ENCODE measurements at places on chromosomes 3 and 15.

DNA sequence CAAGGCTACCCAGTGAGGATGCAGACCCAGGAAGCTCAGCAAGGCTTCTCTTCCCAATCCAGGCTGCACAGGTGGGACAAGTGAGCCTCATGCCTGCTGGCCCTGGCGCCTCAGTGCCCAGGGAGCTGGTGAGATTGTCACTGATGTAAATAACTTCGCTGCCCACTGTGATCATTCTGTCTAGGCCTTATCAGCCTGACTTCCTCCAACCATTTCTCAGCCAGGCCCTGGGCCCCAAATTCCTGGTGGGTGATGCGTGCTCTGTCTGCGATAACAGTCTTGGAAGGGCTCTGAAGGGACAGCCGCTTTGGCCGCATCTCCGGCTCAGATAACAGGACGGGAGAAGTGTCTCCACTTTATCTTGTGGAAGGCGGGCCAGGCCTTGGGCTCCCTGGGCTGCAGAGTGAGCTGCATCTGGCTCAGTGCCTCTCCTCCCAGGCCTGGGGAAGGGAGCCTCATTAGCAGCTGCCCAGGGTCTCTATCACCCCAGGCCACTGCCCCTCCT is 2.2 kb upstream of the FBLN2 start:
- no peak for DNase-seq

- no peak for DNase-seq
These were observed 93.9 kb downstream of the IL5RA start for GRCh38 chr3:3016226-3016625.

DNA sequence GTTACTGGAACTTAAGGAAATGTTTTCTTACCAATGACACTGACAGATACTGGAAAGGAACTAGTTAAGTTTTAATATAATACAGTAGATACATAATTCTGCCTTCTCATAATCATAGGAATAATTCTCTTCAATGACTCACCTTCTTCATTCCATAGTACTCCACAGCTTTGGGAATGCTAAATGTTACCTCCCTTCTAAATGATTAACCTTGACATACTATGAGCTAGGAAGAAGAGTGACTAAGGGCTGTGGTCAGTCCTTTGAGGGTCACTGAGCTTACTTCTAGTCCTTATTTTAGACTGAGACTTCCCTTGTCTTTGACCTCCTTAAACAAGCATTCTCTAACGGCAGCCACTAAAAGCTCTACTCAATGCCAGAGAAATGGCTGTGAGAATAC is 69.6 kb upstream of the PPIB start:
- DNase-seq, result no peak

DNA sequence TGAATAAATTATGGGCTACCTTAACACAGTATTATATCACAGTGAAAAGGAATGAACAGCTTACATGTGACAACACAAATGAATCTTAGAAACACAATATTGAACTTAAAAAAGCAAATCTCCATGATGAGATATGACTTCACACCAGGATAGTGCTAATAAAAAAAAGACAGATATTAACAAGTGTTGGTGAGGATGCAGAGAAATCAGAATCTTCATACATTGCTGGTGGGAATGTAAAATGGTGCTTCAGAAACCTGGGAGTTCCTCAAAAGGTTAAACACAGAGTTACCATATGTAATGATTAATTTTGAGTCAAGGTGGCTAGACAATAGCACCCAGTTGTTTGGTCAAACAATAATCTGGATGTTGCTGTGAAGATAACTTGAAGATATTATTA is 51.4 kb downstream of the HSPBAP1 start:
- no peak for DNase-seq

GRCh38 chr15:31173790-31174450 is 72.4 kb upstream of the TRPM1 start:
- DNase-seq, result no peak

DNA sequence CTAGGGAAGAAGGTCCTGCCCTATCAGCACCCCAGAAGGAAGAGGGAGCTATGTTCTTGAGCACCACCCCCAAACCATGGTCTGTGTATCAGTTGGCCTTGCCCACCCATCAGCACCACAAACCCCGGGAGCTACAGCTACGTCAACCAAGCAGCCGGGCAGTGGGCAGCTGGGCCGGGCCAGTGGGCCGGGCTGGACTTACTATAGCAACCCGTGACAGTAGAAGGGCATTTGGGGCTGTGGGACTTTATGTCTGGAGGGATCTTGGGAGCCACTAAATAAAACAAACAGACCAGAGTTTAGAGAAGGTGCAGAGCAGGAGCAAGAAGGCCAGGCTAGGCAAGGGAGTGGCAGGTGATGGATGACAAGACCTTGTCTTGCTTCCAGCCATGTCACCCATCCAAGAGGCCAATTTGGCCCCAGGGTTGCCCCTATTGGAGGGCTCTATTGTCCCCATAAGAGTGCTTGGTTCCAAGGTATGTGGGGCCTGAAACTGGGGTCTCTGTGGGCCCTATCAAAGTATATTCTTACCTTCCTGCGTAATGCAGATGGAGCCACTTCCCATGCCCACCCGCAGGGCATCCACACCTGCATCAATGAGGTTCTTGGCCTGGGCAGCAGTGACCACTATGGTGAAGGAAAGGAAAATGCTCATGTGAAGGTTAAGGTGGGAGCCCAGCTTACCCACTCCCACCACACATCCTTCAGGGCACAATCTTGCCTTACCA is 3.2 kb downstream of the IMPDH2 start:
- DNase-seq, result no peak

GRCh38 chr3:100402256-100402655 is 917 bp downstream of the LNP1 start:
- no peak for DNase-seq

- DNase-seq, result no peak
These were observed 731.6 kb downstream of the GBE1 start for GRCh38 chr3:81029861-81030260.

DNA sequence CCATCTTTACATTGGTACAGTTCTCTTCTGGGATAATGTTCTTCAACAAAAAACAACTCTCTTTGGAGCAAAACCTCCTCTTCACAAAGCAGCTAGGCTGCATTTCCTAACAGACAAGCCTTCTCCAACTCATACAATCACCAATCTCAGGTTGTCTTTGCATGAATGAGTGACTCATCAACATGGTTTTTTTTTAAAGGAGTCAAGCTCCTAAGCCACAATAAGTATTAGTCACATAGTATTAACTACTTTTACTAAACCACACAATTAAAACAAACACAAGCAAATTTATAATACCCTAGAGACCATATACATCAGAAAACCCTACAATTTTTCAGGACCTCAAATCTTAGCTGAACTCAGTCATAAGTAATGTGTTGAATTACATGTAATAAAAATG is 137.4 kb downstream of the TBC1D5 start:
- DNase-seq, result no peak

- no peak for DNase-seq
These were observed 410.5 kb downstream of the LSAMP start for GRCh38 chr3:116034794-116035193.

- no peak for DNase-seq
These were observed 114.1 kb upstream of the PPP2R3A start for GRCh38 chr3:135851201-135852081.

GRCh38 chr15:88775776-88776175 is 27.5 kb upstream of the ACAN start:
- DNase-seq, result no peak

- no peak for DNase-seq
These were observed 124.8 kb upstream of the GOLIM4 start for GRCh38 chr3:168220556-168220955.

GRCh38 chr3:150177673-150178381 is 207.1 kb upstream of the PFN2 start:
- DNase-seq, result no peak

DNA sequence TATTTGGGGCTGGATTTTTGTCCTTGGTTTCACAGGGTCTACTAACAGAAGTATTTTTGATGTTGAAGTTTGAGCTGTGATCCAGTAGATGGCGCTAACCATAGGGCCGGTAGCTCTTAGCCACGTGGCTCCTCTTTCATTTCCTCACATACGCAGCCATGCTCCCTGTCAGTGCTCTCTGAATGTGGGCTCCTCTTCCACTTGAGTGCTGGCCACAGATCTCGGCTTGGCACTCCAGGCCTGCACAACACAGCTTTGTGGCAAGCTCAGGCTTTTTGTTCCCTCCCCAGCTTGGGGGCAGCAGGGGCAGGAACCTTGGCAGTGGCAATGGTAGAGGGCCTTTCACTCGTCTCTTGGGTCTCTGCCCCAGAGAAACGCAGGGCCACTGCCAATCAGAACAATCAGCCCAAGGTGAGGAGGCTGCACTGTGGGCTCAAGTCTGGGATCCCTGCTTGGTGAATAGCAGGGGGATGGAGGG is 18.6 kb upstream of the DNAAF4 start:
- DNase-seq, result no peak
